ENCODE measurements at places on chromosomes 12 and 14.

DNA sequence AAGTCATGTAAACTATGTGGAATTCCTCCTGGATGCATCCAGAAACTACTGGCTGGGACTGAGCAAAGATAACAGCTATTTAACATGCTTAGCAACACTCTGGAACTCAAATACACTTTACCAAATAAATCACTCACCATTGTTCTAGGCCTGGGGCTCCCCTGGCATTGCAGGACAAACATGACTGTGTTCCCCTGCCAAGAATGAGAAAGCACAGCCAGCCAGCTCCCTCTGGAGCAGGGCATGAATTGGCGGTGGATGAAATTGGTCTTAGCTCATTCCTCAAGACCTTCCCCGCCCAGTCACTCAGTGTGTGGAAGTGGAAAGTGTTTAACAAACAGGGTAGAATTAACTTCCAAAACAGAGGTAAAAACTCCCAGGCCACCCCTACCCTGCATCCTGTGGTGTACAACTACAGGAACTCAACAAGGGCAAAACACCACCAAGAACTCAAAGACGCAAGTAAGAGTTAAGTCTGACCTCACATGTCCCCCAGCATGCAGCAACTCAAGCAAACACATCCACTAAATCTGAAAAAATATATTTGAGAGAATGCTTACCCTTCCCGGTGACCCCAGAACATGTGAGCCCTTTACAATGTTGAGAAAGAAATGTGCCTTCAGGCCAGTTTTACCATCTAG lies 58.4 kb upstream of the BDKRB2 start:
- no peak for DNase-seq

GRCh38 chr12:88417531-88417930 lies 162.7 kb downstream of the KITLG start:
- DNase-seq, result no peak

GRCh38 chr12:13149411-13149810 lies 45.9 kb upstream of the GSG1 start:
- no peak for DNase-seq

GRCh38 chr12:83958997-83959396 lies 953.6 kb downstream of the SLC6A15 start:
- no peak for DNase-seq
